NCI-H2081 (cell line): ENCODE measurements at places on chromosomes 6 and 20.

- DNase-seq: no peak
Measured at GRCh38 chr6:41272591-41273240, 13.8 kb downstream of the TREM1 start.

- DNase-seq: no peak
Measured at GRCh38 chr6:10733151-10733715, 10.4 kb downstream of the TMEM14C start.

- DNase-seq: no peak
Measured at GRCh38 chr20:32040142-32040953, 11.7 kb upstream of the HCK start.

GRCh38 chr6:6007366-6008088 lies 802 bp upstream of the NRN1 start:
- DNase-seq: peak; percentile 81

- no peak for DNase-seq
Measured at GRCh38 chr20:8515810-8516435, 383.9 kb downstream of the PLCB1 start.

DNA sequence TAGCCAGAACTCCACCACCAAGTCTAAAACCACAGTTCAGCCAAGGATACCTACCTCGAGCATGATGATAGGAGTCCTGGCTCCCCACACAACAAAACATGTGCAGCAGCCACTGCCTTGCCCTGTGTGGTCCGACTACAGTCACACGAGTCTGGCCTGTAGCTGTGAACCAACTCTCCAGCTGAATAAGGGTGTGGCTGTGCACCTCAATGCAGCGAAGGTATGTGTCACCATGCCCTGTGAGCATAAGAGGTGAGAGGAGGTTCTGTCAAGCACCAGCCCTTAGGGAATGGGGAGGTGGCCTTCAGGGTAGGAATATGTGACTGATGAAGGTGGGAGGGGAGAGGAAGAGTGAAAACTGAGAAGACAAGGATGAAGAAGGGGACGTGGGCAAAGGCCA lies 16.7 kb upstream of the KHDC1L start:
- no peak for DNase-seq

DNA sequence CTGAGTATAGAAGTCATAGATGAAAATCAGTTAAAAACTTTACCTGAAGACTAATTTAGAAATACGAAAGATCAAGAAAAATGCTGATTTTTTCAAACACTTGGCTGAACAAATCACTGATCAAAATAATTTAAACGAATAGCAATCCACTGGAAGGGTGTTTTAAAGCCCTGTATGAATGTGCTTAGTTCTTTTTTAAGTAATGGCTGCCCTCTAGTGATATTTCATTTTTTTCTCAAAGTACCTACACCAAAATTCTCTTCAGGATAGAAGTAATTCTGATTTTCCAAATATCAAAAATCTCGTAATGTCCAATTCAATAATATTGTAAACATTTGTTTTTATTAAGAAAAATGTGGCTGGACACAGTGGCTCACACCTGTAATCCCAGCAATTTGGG lies 32.5 kb downstream of the AKAP7 start:
- DNase-seq: no peak

DNA sequence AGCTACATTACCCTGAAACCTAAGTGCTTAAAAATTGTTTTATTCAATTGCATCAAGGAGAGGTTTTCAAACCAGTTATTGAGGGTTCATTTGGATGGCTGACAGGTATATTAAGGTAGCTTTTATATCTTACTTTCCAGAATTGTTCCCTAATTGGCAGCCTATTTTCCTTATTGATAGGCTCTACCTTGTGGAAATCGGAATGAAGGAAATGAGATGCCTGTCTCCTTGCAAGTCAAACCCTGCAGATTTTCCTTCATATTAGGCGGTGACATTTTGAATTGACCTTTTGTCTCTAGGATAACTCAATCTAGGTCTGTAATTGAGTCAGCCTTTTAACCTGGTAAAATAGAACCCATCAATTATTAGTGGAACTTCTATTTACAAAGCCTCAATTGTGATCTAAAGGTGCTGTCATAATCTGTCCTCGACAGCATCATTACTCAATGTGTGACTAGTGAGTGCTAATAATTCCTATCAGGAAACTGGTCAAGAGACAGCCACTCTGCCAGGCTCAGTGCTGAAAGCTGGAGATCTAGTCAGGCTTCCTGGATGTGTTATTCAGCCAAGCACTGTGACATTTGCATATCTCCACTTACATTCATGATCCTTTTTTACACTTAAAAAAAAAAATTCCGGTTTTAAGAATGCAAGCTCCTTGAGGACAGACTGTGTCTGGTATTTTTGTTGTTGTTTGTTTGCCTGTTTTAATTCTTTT lies 20.1 kb downstream of the OPRM1 start:
- no peak for DNase-seq

DNA sequence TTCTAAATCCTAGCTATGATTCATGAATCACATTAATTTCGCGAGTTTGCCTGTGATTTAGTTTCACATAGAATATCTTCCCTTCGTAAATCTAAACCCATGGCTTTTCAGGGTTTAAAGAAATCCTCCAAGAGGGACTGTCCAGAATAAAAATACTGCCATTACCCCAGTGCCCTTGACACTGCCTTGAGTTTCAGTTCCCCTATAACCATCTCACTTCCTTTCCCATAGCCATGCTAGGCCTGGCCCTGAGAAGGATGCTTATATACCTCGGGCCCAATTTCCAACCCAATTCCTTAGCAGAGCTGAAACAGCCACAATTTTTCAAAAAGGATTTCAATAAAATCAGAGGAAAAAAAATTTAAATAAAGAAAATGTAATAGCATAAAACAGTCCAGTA lies 697.3 kb downstream of the FRK start:
- no peak for DNase-seq

DNA sequence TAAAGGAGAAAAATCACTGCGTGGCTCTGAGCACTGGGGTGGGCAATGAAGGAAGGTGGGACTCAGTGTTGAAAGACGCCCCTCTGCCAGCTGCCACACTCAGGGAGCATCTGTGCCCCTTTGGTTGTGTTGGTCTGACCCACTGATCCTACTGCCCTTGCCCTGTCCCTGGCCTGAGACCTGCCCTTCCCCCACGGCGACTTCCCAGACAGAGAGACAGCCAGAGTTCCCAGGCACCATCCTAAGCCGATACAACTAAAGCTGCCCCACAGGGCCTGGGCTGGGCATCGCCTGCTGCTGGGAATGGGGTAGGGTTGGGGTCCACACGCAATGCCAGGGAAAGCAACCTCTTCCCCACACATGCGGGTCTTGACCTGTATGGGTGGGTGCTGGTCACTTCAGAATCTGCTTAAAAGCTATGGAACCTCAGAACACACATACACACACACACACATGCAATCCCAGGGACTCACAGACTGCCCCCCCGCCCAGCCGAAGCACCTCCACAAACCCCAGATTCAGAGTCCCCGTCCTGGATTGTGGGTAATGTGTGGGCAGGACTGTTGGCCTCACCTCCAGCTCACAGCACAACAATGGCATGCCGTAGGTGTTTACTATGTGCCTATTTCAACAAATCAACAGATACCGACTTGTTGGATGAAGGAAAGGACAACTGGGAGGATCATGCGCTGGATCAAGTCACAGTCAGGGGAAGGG lies 10.9 kb upstream of the SPDEF start:
- DNase-seq: no peak

GRCh38 chr20:8874437-8874836 lies 194.4 kb upstream of the PLCB4 start:
- DNase-seq: no peak

GRCh38 chr6:119891644-119892043 lies 542.1 kb upstream of the MAN1A1 start:
- DNase-seq: no peak

DNA sequence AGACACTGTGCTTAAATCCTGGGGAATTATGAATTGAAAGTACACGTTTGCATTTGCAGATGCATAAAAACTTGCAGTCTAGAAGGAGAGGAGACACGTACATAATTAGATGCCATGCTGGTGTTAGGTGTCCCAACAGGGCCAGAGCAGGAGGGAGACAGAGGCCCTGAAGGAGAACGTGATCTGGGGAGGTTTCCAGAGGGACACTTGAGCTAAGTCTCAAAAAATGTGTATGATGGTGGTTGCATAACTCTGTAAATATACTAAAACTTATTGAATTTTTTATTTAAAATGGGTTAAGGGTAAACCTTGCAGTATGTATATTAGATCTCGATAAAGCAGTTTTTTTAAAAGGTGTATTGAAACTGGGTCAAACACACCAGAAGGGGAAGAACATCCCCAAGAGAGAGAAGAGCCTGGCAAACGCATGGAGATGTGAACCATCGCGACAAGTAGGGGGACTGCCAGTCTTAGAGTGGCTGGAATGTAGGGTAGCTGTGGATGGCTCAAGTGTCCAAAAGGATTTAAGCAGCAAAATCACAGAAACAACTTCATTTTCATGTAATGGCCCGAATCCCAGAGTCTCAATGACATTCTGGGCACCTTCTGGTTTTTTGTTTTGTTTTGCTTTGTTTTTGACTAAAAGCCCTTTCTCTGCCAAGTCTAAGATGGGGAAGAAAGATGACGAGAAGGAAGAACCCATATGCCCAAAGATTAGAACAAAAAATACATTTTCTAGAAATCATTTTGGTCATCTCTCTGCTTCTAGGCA lies 15.3 kb downstream of the TRAF3IP2 start:
- no peak for DNase-seq

GRCh38 chr6:43943099-43943766 lies 173.2 kb downstream of the VEGFA start:
- DNase-seq: no peak

- no peak for DNase-seq
Measured at GRCh38 chr6:12298017-12298978, 8.1 kb downstream of the EDN1 start.

- DNase-seq: no peak
Measured at GRCh38 chr20:38336726-38337125, 9.6 kb upstream of the LBP start.

DNA sequence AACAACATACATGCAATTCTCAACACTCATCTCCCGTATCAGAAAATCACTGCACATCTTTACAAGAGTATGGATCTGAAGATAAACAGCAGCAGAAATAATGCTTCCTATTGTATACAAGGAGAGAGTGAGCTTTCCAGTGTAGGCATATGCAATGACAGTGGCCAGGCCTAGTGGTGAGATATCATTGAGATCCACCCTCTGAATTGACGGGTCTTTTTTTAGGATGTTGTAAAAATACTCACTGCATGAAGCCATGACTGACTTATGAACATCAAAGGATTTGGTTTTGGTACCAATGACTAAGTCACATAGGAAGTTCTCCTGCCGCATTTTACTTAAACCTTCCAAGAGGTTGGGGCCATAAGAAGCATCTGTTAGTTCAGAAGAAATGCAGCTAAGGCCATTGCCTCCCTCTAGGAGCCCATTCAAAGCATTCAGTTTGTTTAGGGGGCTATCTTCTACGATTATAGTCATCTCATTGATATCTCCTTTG lies 10.8 kb downstream of the KLHL31 start:
- DNase-seq: no peak

- no peak for DNase-seq
Measured at GRCh38 chr6:158653577-158654354, 3.9 kb downstream of the SYTL3 start.

DNA sequence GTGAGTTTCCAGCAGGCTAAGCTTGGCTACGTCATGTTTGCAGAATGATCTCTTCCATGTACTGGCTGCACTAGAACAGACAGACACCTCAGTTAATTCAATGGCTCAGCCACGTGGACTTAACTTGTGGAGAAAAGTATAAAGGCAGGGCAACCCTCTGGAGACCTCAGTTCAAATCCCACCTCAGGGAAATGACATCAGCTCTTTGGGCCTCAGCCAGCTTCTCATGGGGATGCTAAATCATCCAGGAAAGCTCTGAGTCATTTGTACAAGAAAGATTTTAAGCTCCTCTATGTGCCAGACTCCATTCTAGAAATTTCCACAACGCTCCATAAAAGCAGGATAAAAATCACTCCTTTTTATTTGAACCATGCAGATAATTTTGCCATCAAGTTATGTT lies 128.5 kb upstream of the SALL4 start:
- no peak for DNase-seq

DNA sequence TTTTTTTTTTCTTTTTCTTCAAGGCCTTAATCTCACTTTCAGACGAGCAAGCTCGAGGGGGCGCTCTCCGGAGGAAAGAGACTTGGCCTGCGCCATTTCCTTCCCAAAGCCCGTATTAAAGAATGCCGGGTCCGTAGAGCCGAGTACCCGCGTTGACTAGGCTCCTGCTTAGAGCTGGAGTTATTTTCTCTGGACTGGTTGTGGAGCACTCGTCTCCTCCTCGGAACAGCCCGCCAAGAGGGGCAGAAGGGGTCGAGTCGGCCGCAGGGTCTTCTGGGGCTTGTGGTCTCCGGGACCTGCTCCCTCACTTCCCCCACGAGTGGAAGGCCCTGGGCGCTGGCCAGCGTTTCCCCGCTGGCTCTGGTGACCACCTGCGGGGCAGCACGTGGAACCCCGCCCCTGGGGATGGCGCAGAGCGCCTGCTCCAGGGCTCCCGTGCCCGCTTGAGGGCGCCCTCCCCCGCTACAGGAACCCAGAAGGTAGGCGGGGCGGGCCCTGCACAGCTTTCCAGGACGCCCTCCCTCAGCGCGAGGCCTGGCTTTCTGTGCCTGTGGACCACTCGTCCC lies 2.7 kb upstream of the MEI4 start:
- DNase-seq: peak; percentile 72

DNA sequence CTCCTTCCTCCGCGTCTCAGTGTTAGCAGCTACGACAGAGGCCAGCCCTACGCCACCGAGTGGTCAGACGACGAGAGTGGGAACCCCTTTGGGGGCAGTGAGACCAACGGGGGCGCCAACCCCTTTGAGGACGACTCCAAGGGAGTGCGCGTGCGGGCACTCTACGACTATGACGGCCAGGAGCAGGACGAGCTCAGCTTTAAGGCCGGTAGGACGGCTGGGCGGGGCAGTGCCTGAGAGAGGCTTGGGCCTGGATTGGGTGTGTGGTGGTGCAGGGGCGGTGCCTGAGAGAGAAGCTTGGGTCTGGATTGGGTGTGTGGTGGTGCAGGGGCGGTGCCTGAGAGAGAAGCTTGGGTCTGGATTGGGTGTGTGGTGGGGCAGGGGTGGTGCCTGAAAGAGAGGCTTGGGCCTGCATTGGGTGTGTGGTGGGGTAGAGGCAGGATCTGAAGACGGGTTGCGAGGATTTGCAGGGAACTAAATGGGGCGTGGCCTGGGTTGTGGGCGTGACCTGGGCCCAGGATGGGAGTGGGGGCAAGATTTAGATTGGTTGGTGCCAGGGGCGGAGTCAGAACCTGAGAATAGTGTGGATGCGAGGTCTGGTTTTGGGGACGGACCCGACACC lies 24.4 kb downstream of the SPDEF start:
- DNase-seq: no peak

DNA sequence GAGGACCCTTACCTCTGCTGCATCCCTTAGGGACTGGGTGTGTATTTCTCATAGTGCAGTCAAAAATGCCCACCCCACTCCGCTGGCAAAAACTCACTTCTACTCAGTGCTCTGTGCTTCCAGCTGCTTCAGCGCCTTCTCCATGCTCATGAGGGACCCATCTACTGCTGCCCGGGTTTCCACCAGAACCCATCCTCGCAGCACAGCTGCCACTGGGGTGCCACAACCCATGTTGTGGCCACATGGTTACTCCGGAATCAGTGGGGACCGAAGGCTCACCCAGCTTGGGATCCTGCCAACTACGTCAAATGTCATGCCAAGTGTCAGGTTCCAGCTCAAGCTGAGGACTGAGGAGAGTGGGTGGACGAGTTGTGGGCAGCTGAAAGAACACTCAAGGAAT lies 774.2 kb upstream of the EYS start:
- no peak for DNase-seq
